ENCODE measurements at places on chromosomes 12 and 14.

- no peak for DNase-seq
These were observed 44.5 kb downstream of the LRRC9 start for GRCh38 chr14:59964251-59965007.

DNA sequence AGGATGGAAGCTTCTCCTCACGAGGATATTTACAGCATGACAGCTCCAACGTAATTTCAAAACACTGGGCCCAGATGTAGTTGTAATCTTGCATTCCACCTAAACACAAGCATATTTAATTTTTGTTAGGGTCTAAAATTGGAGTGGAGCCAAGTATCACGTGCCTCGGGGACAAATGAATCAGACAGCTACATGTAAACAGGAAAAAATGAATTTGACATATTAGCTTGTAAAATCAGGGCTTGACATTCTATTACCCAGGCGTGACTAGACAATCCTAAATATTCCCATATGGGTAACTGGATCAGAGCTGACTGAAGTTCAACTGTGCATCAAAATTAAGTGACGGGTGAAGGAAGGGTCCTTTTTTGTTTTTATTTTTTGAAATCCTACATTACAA lies 59.0 kb downstream of the MDM2 start:
- DNase-seq = no peak

DNA sequence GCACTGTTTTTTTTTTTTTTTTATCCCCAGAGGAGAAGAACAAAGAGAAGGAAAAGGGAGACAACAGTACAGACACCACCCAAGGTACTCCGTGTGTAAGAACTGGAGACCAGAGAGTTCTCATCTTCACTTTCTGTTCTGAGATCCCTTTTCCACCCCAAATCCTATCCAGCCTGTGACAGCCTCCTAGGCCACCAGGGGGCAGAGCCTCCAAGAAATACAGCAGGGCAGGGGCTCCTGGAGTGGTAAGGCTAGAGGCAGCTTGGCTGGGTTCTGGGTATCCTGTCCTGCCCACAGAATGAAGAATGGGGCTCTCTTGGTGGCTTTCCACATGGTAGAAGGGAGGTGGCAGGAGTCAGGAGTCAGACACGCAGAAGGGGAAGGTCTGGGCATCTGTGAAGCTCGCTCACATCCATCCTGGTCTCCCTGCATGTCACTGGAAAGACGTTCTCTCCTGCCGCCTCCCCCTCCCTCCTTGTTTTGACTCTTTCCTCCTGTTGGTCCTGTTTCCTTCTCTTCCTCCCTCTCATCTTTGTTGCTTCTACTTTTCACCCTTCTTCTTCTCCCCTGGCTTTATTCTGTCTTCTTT lies 12.0 kb downstream of the CLSTN3 start:
- DNase-seq = no peak

- DNase-seq = peak; percentile 16
These were observed 2.1 kb upstream of the SLC11A2 start for GRCh38 chr12:51028126-51028812.

DNA sequence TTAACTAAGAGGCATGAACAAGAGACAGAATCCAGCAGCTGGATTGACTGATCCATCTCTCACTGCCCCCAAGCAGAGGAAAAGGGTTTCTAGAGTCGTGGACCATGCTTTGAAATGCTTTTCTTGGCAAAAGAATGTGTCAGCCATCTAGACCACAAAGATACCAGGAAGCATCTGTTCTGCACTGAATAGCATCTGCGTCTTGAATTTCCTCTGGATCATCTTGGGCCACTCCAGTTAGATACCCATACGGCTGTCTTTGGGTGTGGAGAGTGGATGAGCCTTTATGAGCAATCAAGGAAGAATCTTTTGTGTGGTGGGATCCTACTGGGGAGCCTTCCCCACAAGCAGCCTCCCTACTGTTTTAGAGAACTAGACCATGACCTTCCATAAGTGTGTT lies 16.0 kb upstream of the RFX4 start:
- no peak for DNase-seq

GRCh38 chr14:71408362-71409030 lies 501.2 kb downstream of the PCNX1 start:
- no peak for DNase-seq

- DNase-seq = no peak
These were observed 32.4 kb downstream of the HIGD1C start for GRCh38 chr12:50984586-50985298.

GRCh38 chr14:103292426-103293374 lies 41.3 kb upstream of the EIF5 start:
- DNase-seq = peak; percentile 52

DNA sequence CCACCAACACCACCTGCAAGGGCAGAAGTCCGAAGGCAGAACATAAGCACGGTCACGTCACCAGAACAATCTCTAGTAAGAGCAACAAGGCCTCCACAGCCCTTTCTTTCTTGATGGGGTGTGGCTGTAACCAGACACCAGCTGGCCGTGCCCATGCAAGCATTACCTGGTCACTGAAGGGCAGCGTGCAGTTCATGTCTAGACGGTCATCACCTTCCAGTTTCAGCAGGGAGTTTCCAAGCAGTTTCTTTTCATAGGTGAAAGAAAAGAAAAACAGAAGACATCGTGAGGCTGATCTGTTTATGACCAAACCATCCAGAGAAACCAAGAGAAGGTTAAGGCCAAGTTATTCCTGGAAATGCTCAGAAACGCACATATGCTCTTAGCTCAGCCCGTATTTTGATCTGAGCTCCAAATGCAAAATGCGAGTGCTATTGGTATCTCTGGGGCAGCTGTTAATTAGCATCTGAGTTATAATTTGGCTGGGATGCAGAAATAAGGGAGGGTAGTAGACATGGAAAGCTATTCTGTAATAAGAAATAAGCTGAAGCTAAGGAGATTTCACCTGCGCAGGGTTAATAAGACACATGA lies 42.5 kb downstream of the PRKAB1 start:
- no peak for DNase-seq

GRCh38 chr12:63945777-63946176 lies 101.3 kb downstream of the SRGAP1 start:
- no peak for DNase-seq

DNA sequence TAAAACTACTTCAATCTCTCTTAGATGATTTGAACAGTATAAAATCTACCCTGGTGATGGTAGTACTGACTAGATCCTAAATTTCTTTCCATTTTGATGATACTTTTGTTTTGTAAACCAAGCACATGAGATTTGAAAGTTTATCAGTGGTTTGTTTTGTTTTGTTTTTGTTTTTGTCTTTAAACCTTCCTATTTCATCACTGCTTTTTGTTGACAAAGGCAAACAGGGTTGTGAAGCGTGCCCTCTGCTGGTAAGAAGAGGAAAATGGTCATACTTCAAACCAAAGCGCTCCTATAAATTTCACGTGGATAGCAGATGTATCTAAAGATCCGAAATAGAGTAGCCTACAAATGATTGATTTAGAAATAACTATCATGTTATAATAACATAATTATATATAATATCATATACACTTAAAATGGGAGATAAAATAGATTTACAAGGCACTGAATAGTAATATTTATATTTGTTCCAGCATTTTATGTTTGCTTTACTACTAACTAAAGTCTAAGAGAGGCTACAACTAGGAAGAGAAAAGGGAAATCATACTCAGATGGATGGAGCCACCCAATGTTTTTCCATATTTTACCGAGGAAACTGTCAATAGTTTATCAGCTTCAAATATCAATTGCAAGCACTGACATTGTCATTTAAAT lies 254.0 kb upstream of the USP15 start:
- DNase-seq = peak; percentile 31
